GM23338 (cell line): ENCODE measurements at places on chromosomes 3 and 15. TPM values are rescaled to one million over a fixed set of nuclear protein-coding genes. Genes with fewer than 3 reads are reported as not detected.

DNA sequence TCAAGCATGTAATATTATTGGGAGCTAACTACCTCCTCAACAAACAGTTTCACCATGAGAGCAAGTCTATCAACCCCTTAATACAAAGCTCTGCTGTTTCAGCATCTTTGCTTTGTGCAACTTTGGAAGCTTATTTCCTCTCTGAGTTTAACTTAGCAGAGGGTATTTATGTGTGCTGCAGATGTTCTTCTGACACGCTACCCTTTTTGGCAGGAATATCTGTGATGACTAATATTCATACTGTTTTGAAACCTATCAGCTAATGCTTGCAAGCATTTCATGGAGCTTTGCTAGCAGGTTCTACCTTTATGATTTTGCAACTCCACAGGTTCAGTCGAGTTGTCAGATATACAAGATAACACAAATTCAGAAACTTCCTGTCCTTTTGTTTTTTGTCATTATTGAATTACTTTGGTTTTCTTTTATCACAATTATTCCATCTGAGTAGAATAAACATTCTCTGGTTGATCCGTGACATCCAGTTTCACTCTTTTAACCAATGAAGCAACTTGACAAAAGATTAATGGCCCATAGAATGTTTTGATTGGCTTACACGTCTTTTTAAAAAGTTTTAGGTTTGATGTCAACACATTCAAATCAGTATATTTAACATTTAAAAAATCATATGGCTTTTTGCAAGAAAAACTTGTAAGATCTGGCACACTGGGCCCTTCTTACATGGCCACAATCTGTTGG lies 1.7 kb upstream of the SLC9A9 start:
- H3K27ac ChIP-seq: no peak overlapping the region
- H3K27me3 ChIP-seq: no peaks in the 10 kb centered on the region
- peaks cover 23% of the 10 kb centered on the region for H3K4me1 ChIP-seq
- no peak for DNase-seq
- H3K36me3 ChIP-seq: no peaks in the 10 kb centered on the region

DNA sequence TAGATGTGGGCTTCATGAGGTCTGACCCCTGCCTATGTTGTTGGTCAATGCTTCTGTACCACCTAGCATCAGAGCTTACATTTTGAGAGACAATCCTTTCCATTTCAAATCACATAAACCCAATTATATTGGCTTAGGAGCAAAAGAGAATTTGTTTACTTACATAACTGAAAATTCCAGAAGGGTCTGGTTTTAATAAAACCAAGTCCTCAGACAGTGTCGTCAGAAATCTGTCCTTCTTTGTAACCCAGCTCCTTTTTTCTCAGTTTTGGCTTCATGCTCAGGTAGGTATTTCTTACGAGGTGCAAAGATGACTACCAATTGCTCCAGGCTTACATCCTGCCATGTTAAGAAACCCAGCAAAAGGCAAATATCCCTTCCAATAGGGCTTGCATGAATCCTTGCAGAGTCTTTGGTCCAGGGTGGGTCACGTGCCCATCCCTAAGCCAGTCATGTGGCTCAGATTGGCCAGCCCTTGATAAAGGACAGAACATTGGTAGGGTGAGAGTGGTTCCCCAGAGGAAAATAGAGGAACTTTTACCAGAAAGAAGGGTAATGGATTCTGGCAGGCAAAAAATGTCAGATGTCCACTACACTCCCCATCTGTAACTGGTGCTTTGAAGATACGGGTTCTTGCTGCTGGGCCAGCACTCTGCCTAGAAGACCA lies 50.2 kb upstream of the VILL start:
- no peak overlapping the region for H3K27ac ChIP-seq
- H3K36me3 ChIP-seq: no peaks in the 10 kb centered on the region
- no peak for DNase-seq
- H3K27me3 ChIP-seq: no peaks in the 10 kb centered on the region
- H3K4me3 ChIP-seq: no peak overlapping the region

DNA sequence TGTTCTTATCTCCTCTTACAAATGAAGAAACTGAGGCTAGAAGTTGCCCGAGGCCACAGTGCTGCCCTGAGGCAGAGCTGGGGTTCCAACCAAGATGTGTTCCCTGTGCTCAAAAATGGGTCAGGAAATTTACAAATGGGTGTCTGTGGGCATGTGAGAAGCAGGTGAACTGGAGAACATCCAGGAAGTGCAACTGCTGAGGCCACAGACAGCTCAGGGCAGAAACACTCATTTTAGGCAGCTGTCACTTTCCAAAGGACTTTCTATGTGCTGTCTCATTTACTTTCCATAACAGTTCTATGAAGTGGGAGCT lies 47.2 kb upstream of the ATP2B2 start:
- H3K4me3 ChIP-seq: no peak overlapping the region
- H3K27ac ChIP-seq: no peak overlapping the region
- no peaks in the 10 kb centered on the region for H3K36me3 ChIP-seq
- peaks cover 3% of the 10 kb centered on the region; the same call in 1 of the 2 replicates for H3K4me1 ChIP-seq

DNA sequence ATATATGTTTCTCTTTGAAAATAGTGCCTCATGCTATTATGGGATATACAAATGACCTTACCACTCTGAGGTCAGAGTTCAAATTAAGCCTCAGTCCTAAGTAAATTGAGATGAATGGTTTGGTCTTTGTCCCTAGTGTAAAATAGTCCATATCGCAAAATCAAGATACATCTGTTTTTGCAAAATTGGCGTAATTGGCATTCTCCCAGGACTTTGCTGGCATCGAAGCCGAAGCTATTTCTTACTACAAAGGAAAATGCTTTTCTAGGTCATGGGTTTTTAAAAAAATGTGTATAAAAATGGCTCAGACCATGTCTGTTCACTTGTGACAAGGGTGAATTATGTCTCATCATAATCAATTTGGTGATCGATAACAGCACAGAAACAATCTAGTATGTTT lies 25.9 kb downstream of the ROBO2 start:
- H3K27me3 ChIP-seq: no peaks in the 10 kb centered on the region
- no peaks in the 10 kb centered on the region for H3K36me3 ChIP-seq
- peaks cover 3% of the 10 kb centered on the region; the same call in 1 of the 2 replicates for H3K4me1 ChIP-seq
- H3K4me3 ChIP-seq: no peak overlapping the region
- H3K27ac ChIP-seq: no peak overlapping the region

- DNase-seq: no peak
- no peak overlapping the region for H3K4me3 ChIP-seq
- 0 out of 2 replicates have a peak, but pooled peaks cover 2% of the 10 kb centered on the region for H3K27me3 ChIP-seq
- no peaks in the 10 kb centered on the region for H3K4me1 ChIP-seq
Measured at GRCh38 chr3:197508461-197508860, 47.3 kb downstream of the BDH1 start.

DNA sequence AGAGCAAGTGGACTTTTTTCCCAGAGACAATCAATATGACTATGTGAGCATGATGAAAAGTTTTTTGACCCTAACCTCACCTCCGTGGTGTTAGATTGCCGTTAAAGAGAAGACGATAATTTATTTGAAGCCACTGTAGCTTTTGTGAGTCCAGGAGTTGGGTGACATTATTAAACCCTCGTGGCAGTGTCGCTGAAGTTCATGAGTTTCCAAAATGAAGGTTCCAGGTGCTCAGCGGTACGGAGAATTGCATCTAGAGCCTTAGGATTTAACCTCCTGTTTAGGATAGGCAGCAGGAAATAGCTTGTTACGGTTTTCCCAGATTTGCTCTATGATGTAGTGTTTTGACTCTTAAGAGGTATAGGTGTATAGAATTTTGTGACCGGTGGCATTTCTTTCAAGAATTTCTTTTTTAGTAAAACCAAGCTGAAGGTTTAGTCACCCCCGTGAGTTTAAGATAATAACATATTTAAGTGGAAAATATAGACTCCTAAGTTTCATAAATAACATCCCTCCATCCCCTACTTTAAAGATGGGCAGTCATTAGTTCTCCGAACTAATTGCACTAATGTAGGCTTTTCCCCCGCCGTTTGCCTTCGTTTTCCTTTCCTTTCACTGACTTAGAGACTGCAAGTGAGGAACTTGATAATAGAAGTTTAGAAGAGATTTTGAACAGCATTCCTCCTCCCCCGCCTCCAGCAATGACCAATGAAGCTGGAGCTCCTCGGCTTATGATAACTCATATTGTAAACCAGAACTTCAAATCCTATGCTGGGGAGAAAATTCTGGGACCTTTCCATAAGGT lies 2.0 kb downstream of the SMC4 start:
- H3K36me3 ChIP-seq: peaks cover 14% of the 10 kb centered on the region; the same call in 1 of the 2 replicates
- DNase-seq: no peak
- H3K27ac ChIP-seq: no peak overlapping the region
- peaks cover 14% of the 10 kb centered on the region; the same call in 1 of the 2 replicates for H3K4me1 ChIP-seq

DNA sequence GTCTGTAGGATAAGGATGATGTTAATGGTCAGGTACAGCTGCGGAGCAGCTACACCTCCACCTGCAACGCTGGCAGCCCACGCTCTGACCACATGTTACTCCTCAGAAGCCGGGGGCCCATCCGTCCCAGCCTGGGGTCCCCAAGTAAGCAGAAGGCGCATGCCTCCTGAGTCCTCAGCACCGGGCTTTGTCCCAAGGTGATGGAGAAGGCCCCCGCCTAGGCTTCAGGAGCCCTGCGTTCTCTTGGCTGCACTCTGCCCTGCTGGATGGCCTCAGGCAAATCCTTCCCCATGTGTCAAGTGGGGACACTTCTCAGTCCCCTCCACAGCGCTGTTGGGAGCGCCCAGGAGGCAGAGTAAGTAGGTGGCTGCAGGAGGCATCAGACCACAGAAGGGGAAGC lies 14.4 kb downstream of the STRA6 start:
- no peak overlapping the region for H3K4me3 ChIP-seq
- no peaks in the 10 kb centered on the region for H3K4me1 ChIP-seq
- no peak for DNase-seq

DNA sequence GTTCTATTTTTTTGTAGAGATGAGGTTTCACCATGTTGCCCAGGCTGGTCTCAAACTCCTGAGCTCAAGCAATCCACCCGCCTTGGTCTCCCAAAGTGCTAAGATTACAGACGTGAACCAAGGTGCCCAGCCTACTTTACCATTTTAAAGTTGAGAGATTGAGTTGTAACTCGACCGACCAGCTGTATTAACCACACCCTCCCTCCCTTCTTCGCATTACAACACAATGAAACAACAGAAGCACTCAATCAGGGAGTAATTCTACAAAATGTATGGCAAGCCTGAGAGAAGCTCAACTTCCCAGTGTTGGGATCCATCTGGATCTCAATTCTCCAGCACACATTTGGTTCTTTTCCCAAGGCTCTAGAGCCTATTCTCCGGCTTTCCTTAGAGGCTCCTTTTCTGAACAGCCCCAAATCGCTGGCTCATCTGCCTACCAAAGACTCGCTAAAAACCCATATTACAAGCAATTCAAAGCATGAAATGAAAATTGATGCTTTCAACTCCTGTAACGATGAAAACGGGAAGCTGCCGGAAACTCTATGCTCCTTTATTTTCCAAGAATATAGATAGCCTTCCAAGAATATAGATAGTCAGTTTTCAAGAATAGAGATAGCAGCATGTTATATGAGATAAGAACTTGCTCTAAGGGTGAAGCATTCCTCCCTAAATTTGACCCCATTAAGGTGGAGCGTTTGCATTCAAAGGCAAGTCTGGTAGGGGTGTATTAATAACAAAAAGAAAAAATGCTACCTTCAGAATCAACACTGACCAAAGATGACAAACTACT lies 450.9 kb downstream of the MAGI1 start:
- peak overlapping the region; percentile 83 for H3K27ac ChIP-seq
- peak overlapping the region; percentile 36 for H3K4me3 ChIP-seq
- peak; percentile 49 for DNase-seq
- no peaks in the 10 kb centered on the region for H3K27me3 ChIP-seq

The FOXP1 gene
- total RNA-seq: 27.0 and 32.9 TPM in 2 replicates
